ENCODE measurements at places on chromosomes 7 and 10.

- no peak for DNase-seq
- no peak overlapping the region for H3K27ac ChIP-seq
- H3K27me3 ChIP-seq, result peaks cover 73% of the 10 kb centered on the region
- H3K4me3 ChIP-seq, result peak overlapping the region; percentile 35
- peaks cover 4% of the 10 kb centered on the region for H3K4me1 ChIP-seq
Measured at GRCh38 chr7:6530626-6531491, 20.4 kb downstream of the GRID2IP start.

DNA sequence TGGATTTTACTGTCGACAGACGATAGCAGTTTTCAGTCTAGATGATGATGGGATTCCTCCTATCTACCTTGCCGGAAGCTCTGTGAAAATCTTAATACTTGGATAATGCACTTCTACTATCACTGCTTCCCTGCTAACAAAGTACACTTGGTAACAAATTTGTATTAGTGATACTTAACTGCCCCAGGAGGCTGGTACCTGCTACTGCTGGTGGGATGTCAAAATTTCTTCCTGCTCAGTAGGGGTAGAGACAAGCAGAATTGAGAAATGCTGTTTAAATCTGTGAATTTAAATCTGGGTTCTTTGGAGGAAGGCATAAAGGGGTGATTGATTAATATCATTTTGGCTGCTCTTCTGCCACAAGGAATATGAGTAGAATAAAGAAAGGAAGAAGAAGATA, 99.8 kb upstream of the STRIP2 start:
- H3K4me1 ChIP-seq, result no peaks in the 10 kb centered on the region
- DNase-seq, result no peak
- no peaks in the 10 kb centered on the region for H3K27me3 ChIP-seq
- no peak overlapping the region for H3K4me3 ChIP-seq
- H3K27ac ChIP-seq, result no peak overlapping the region

- no peaks in the 10 kb centered on the region for H3K4me1 ChIP-seq
- H3K36me3 ChIP-seq, result no peaks in the 10 kb centered on the region
- H3K27me3 ChIP-seq, result no peaks in the 10 kb centered on the region
- DNase-seq, result peak; percentile 50
Measured at GRCh38 chr7:155885167-155886155, 73.2 kb upstream of the SHH start.

DNA sequence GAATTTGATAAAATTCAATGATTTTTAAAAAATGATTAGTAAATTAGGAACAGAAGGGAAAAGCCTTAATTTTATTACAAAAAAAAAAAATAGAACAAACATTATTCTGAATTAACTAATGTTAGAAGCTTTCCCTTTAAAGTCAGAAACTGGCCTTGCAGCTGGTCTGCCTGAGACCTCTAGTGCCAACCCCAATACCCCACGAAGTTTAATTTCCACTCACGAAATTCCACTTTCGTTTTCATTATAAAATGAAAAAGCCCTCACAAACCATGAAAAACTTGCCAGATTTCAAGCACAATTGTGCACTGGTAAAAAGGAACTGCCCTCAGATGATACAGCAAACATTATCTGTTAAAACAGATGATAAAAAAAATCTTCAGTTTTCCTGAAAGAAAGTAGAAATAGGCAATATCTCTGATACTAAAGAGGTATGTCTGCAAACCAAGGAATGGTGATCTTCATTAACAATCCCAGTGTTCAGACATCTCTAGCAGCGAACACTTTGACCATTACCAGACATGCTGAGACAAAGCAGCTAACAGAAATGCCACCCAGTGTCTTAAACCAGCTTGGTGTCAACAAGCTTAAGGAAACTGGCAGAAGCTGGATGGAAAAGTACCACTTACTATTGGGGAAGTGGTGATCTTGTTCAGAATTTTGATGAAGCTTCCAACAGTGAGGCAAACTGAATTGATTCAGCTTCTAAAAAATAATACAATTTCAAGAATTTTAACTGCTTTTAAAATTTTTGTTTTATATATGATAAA, 80.2 kb downstream of the PALS2 start:
- peak overlapping the region; percentile 26 for H3K4me3 ChIP-seq
- DNase-seq, result no peak
- H3K27me3 ChIP-seq, result no peaks in the 10 kb centered on the region
- no peaks in the 10 kb centered on the region for H3K4me1 ChIP-seq
- H3K36me3 ChIP-seq, result no peaks in the 10 kb centered on the region

GRCh38 chr10:43387678-43388032, 16.2 kb downstream of the FXYD4 start:
- H3K27ac ChIP-seq, result no peak overlapping the region
- DNase-seq, result no peak
- no peak overlapping the region for H3K4me3 ChIP-seq
- peaks cover 8% of the 10 kb centered on the region for H3K4me1 ChIP-seq
- H3K27me3 ChIP-seq, result no peaks in the 10 kb centered on the region
- peaks cover 80% of the 10 kb centered on the region for H3K36me3 ChIP-seq

- no peaks in the 10 kb centered on the region for H3K27me3 ChIP-seq
- H3K4me3 ChIP-seq, result no peak overlapping the region
- no peak overlapping the region for H3K27ac ChIP-seq
- H3K36me3 ChIP-seq, result no peaks in the 10 kb centered on the region
Measured at GRCh38 chr10:63637901-63638327, 116.7 kb downstream of the REEP3 start.

DNA sequence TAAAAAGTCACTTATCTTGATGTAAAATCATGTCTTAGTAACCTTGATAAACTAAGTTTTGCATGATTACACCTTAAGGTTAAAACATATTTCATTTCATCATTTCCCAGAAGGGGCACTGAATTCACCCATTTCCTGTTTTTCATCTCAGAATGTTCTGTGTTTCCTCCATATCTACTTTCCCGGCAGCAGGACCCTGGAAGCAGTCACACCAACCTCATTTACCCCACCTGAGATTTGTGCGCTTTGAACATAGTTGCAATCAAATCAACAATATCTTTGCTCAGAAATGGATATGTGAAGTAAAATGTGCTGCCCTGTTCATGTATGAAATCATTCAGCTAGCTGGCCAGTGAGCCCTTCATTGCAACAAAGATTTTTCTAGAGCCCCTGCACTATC, 46.8 kb downstream of the IKZF1 start:
- no peak overlapping the region for H3K27ac ChIP-seq
- no peaks in the 10 kb centered on the region for H3K27me3 ChIP-seq
- H3K36me3 ChIP-seq, result no peaks in the 10 kb centered on the region
- DNase-seq, result no peak
- H3K4me1 ChIP-seq, result no peaks in the 10 kb centered on the region

GRCh38 chr7:43735802-43736603, 6.7 kb upstream of the COA1 start:
- H3K27ac ChIP-seq, result no peak overlapping the region
- no peaks in the 10 kb centered on the region for H3K36me3 ChIP-seq
- no peak overlapping the region for H3K4me3 ChIP-seq
- H3K27me3 ChIP-seq, result no peaks in the 10 kb centered on the region

DNA sequence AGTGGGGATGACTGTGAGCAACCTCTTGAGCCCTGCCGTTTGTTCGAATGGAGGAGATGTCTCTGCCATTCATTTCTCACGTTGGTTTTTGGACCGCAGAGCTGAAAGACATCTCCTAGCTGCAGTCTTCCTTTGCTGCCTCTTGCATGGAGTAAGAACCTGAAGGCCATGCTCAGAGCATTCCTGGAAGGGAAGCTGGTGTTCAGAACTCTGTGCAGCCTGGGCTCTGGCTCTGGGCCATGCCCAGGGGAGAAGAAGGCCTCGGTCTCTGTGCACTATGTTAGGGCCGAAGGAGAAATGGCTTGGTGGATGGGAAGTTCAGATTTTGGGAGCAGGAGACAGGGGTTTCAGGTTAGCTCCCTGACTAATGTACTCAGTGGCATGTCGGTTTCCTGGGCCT, 22.9 kb downstream of the SFTPD start:
- no peak overlapping the region for H3K4me3 ChIP-seq
- H3K36me3 ChIP-seq, result no peaks in the 10 kb centered on the region
- no peak for DNase-seq
- H3K27ac ChIP-seq, result no peak overlapping the region

DNA sequence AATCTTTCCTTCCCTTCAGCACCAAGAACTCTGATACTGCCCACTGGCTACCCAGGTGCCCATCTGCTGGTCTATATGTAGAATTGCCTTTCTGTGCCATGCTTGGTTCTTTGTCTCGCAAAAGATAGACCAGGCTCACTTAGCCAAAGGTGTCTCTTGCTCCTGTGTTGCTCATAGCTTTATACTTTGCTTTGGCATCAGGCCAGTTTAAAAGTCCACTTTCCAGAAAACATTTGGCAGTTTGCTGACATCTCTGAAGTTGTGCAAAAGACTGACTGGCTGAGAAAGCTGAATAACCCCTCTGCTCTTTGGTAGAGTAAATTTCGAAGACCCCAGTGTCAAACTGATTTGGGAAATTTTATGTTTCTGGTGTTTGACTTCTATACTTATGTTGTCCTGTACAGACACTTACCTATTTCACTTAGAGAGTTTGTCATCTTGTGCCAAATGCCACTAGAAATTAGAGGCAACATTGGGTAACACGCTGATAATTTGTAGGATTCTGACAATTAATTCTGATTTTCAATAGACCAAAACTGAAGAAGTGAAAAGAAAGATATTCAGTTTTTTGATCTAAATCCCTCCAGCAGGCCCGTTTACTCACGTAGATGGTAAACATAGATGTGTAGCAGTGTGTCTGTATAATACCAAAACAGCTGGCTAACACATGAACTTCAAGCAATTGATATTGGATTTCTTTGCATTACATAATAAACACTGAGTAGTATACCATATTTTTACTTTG, 91.1 kb downstream of the CPED1 start:
- no peak overlapping the region for H3K27ac ChIP-seq
- DNase-seq, result no peak
- H3K36me3 ChIP-seq, result no peaks in the 10 kb centered on the region
- H3K4me3 ChIP-seq, result no peak overlapping the region

GRCh38 chr10:89814278-89814677, 112.9 kb downstream of the KIF20B start:
- no peaks in the 10 kb centered on the region for H3K27me3 ChIP-seq
- no peak for DNase-seq
- H3K36me3 ChIP-seq, result no peaks in the 10 kb centered on the region
- no peak overlapping the region for H3K27ac ChIP-seq

- H3K27ac ChIP-seq, result no peak overlapping the region
- peaks cover 46% of the 10 kb centered on the region for H3K4me1 ChIP-seq
- no peak overlapping the region for H3K4me3 ChIP-seq
- no peak for DNase-seq
- no peaks in the 10 kb centered on the region for H3K36me3 ChIP-seq
Measured at GRCh38 chr10:35351021-35351420, 14.7 kb downstream of the CCNY start.

Measured in upper lobe of right lung (tissue), 1 donor.